ENCODE measurements at places on chromosomes 2 and 18.
A peak's percentile ranks its signal among the peaks of the same experiment; 100 is the strongest.

- DNase-seq: no peak
These were observed 9.2 kb upstream of the CCDC141 start for GRCh38 chr2:179059026-179059700.

- DNase-seq: no peak
These were observed 23.0 kb downstream of the FAM110C start for GRCh38 chr2:23283-23682.

DNA sequence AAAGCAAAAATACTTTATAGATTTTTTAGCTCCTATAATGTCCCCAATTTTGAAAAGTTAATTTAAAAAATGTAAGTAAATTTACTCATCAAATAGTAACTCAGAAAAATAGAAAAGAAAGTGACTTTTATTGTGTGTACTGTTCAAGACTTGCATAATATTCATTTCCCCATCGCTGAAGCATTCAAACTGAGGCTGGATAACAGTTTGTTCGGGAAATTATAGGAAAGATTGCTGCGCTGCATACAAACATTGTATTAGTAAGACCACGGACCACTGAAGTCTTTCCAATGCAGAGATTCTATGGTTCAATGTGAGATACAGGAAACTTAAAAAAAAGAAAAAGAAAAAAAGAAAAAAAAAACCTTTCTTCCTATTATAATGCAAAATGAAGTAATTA, 10.4 kb downstream of the STK17B start:
- DNase-seq: no peak

GRCh38 chr2:58207189-58207588, 33.9 kb downstream of the FANCL start:
- DNase-seq: no peak

DNA sequence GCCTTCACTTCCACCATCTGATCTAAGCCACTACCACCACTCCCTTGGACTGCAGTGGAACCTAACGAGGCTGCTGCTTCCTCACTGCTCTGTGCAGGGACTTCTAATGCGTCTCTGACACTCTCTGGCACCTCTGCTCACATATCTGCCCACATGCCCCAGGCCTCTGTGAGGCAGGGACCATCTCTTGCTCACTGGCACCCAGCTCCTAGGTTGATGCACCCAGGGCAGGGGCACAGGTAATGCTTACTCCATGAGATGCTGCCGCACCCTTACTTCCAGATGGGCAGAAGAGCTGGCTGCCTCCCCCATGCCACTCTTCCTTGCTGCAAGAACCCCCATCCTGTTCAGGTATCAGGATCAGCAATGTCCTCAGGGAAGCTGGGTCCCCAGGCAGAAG, 294.0 kb upstream of the HS6ST1 start:
- DNase-seq: no peak

DNA sequence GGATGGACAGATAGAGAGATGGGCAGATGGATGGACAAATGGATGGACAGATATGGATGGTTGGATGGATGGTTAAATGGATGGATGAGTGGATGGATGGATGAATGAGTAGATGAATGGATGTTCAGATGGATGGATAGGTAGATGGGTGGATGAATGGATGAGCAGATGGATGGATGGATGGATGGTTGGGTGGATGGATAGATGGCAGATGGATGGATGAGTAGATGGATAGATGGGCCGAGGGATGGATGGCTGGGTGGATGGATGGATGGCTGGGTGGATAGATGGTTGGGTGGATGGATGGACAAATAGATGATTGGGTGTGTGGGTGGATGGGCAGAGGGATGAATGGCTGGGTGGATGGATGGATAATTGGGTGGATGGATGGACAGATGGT, 98.9 kb upstream of the OTOS start:
- no peak for DNase-seq

DNA sequence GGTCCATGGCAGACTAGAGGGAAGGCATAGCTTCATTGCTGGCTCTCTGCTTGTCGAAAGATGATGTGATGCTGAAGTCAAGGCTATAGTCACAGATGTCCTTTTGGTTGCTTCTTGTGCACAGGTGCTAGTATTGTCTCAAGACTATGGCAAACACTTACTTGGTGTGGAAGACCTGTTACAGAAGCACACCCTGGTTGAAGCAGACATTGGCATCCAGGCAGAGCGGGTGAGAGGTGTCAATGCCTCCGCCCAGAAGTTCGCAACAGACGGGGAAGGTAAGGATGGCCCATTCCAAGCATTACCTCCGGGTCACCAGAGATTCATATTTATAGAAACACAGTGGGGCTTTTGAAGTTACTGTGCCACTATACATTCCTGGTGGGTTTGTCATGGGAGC, 95.5 kb upstream of the EML6 start:
- DNase-seq: no peak

DNA sequence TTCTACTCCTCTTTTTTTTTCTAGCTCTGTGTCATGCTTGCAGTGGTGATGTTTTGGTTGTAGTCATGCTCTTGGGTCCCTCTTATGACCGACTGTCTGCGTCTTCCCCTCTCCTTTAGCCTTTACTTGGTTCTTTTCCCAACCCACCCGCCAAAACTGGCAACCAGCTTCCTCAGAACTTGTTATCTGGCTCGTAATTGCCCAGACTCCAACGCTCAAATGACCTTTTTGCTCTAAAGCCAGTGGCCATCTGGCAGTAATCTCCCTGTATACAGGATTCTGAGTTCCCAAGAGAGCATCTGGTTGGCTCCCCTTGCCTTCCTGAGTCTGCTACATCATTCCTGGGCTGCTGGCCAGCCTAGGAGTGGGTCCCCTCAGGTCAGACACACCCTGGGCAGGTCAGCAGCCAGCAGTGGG, 147.2 kb downstream of the MGAT5 start:
- no peak for DNase-seq

- no peak for DNase-seq
These were observed 665.1 kb upstream of the ZEB2 start for GRCh38 chr2:145184741-145185651.

- DNase-seq: no peak
These were observed 68.0 kb downstream of the MAPK4 start for GRCh38 chr18:50627594-50628532.

- DNase-seq: no peak
These were observed 471.8 kb upstream of the CWC22 start for GRCh38 chr2:180478883-180479282.

- no peak for DNase-seq
These were observed 73.5 kb upstream of the SPTBN1 start for GRCh38 chr2:54382601-54383000.

GRCh38 chr2:191215666-191216065, 29.5 kb upstream of the MYO1B start:
- no peak for DNase-seq

DNA sequence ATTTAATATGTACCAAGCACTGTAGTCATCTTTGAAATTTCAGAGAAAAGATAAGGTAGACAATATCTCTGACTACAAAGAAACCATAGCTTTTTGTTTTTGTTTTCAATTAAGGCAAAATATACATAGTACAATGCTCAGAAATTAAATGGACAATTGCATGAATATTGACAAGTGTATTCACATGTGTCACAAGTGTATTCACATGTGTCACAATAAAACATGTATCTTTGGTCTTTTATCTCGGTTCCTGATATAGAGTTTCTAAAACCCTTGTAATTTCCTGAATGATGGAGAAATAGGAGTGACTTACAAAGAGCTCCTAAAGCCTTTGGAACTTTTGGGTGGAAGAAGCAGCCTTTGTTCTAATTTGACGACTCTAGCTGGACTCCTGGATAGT, 756.4 kb downstream of the EPHA4 start:
- no peak for DNase-seq

DNA sequence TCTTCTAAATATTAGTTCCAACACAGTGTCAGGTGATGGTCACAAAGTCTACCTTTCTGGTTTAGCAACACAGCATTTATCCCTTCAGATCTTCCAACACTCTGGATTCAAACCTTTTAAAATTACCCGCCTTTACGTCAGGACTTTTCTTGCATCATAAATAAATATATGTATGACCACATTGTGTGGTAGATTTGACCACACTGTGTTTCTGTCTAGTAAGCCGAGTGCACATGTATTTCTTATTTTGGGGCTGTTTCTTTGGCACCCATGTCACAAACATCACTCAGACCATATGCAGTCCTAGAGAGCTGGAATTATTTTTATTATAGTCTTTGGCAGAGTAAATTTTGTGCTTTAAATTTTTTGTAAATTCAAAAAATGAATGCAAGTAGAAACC, 172.1 kb downstream of the ANKRD44 start:
- no peak for DNase-seq

GRCh38 chr2:193695367-193695766, 1500.6 kb upstream of the TMEFF2 start:
- peak; percentile 5 for DNase-seq

DNA sequence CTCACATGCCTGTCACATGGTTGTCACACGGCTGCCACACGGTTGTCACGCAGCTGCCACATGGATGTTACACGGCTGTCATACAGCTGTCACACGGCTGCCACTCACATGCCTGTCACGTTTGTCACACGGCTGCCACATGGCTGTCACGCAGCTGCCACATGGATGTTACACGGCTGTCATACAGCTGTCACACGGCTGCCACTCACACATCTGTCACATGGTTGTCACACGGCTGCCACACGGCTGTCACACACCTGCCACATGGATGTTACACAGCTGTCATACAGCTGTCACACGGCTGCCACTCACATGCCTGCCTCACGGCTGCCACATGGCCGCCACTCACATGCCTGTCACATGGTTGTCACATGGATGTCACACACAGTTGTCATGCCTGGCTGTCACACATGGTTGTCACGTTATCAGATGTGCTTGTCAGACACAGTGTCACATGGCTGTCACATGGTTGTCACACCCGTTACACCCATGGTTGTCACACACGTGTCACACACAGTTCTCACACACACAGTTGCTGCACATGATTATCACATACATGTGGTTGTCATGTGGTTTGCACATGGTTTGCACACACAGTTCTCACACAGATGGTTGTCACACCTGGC, 19.4 kb downstream of the KCNG2 start:
- no peak for DNase-seq

DNA sequence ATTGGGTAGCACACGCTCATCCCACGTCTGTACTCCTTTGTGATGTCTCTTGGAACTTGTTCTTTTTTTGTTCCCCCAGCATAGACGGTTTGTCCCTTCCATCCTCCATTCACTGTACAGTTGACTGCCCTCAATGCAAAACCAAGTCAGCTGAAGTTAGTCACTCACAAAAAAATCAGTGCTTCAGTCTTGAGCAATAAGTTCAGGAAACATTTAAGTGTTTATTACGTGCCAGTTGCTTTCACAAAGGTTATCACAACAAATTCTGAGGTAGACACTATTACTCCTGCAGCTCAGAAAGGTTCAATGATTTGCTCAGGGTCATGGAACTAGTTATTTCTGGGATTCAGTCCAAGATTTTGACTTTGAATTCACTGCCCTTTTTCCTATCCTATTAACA, 102.2 kb downstream of the PDE1A start:
- DNase-seq: no peak

GRCh38 chr2:26401739-26402541, at the start of gene DRC1:
Gene DRC1 (plus strand): TSS chr2:26401920. CDS start chr2:26401990, 70 bp downstream.
- DNase-seq: peak; percentile 75

DNA sequence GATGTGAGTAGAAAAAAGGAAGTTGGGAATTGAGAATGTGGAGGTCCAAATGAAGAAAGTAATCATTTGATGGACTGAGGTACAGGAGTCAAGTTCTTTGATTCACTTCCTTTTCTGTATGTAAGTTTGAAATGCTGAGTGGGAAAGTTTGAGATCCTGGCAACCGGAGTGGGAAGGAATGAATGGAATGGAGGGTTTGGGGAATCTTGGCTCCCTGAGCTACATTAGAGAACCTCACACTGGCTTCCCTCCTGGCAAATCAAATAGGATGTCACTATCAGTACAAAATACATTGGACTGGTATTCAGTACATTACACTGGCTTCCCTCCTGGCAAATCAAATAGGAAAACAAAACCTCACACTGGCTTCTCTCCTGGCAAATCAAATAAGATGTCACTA, 9.8 kb upstream of the RNF138 start:
- no peak for DNase-seq

DNA sequence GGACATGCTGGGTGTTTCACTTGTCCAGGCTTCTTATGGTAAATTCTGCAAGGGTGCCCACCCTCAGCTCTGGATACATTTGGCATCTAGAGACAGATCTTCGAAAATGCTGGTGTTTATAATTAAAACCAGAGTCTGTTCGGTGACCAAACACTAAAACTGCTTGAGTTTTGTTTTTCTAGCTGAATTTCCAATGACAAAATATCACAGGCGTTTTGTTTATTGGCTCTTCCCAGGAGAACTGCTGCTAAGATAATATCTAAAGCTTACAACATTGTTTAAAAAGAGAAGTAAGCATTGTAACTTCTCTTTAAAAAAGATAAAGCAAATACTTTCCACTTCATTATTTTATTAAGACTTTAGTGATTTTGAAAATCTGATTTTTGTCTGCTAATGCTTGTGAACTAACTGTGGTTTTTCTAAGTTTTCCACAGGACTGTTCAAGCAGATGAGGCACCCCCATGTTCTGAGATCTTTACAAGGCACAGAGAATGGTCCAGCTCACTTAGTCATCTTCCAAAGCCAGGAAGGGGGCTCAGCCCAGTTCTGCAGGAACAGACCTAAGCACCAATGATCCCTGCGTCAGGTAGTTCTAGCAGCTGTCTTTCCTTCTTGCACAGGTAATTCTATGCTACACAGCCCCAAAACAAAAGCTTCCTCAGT, 94.8 kb upstream of the LTBP1 start:
- no peak for DNase-seq

DNA sequence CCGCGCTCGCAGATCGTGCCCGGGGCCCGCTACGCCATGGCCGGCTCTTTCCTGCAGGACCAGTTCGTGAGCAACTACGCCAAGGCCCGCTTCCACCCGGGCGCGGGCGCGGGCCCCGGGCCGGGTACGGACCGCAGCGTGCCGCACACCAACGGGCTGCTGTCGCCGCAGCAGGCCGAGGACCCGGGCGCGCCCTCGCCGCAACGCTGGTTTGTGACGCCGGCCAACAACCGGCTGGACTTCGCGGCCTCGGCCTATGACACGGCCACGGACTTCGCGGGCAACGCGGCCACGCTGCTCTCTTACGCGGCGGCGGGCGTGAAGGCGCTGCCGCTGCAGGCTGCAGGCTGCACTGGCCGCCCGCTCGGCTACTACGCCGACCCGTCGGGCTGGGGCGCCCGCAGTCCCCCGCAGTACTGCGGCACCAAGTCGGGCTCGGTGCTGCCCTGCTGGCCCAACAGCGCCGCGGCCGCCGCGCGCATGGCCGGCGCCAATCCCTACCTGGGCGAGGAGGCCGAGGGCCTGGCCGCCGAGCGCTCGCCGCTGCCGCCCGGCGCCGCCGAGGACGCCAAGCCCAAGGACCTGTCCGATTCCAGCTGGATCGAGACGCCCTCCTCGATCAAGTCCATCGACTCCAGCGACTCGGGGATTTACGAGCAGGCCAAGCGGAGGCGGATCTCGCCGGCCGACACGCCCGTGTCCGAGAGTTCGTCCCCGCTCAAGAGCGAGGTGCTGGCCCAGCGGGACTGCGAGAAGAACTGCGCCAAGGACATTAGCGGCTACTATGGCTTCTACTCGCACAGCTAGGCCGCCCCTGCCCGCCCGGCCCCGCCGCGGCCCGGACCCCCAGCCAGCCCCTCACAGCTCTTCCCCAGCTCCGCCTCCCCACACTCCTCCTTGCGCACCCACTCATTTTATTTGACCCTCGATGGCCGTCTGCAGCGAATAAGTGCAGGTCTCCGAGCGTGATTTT, 7.6 kb downstream of the TBR1 start:
- DNase-seq: peak; percentile 26

Measured in erythroblast (primary cell).